ENCODE measurements at places on chromosomes 12 and 14.

DNA sequence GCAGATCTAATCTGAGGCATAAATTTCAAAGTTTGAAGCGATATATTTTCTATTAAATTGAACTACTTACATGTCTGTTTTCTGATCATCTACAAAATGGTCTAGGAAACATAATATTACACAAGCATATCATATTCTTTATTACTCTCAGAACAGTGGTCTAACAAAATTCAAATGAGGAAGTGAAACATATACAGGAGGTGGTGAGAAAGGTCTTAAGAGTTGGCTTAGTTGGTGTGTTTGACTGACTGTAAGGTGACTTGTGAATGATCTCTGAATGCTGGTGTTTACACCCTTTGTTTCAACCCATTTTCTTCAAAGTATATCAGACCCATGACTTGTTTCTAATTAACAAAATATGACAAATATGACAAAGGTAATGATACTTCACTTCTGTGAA lies 1156.8 kb downstream of the SLC16A7 start:
- DNase-seq = no peak

DNA sequence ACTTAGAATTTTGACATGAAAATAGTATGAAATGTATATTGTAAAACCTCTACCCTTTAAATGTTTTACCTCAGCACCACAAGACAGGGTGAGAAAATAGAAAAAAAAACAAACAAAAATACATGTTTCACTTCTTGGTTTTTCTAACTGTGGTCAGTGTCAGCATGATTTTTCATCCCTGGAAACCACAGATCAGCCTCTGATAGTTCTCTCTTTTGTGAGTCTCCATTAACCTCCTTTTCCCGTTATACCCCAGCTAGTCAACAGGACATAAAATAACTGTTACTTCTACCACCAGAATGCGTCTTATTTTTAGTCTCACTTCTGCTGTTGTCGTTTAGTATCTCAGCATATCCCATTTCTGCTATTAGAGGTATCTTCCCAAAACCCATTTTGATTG lies 48.3 kb upstream of the KCNMB4 start:
- no peak for DNase-seq

GRCh38 chr12:89366676-89367364 lies 14.5 kb upstream of the DUSP6 start:
- no peak for DNase-seq

DNA sequence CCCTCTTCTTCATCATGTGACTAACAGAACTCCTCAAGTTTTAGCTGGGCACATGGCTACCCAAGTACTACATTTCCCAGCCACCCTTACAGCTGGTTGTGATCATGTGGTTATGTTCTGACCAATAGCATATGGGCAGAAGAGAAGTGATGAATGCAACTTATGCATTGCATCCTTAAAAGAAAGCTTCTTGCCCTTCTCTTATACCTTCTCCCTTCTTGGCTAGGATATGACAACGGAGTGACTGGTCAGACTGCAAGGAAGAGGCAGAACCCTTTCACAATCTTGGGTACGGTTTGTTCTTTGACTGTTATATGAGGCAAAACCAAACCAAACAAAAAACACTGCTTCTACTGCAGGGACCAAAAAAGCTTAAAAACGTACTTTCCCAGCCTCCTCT lies 66.5 kb upstream of the MAX start:
- DNase-seq = no peak
